ENCODE measurements at places on chromosomes 7 and 10.
A peak's percentile ranks its signal among the peaks of the same experiment; 100 is the strongest.

DNA sequence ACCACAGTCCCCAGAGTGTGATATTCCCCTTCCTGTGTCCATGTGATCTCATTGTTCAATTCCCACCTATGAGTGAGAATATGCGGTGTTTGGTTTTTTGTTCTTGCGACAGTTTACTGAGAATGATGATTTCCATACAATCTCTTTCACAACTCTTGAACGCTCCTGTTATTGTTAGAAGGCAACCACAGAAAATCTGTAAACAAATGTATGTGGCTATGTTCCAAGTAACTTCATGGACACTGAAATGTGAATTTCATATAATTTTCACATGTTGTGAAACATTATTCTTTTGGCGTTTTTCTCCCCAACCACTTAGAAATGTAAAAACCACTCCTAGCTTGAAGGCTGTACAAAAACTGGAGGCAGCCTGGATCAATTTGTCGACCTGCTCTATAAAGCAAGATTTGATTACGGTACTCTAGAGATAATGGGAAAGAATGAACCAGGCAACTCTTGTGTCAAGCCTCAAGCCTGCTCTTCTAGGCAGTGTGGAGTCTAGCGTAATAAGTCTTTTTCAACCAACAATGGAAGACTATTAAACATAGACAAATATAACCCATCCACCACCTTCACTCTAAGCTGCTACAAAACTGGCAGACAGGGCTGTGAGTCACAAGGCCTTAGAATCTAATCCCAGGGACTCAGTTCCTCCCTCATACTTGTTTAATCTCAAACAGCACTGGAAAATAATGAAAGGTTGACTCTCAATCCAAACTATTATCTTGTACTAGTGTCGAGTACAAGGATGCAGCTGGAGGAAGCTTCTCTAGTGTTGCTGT is 22.7 kb downstream of the ARL3 start:
- no peak for DNase-seq

DNA sequence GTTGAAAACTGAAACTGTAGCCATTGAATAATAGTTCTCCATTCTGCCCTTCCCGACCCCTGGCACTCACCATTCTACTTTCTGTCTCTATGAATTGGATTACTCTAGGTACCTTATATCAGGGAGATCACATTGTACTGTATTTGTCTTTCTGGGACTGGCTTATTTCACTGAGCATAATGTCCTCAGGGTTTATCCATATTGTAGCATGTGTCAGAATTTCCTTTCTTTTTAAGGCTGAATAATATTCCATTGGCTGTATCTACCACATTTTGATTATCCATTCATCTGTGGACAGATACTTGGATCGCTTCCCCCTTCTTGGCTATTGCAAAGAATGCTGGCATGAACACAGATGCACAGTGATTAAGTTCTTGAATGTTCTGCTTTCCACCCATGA is 107.4 kb downstream of the CDH23 start:
- no peak for DNase-seq

DNA sequence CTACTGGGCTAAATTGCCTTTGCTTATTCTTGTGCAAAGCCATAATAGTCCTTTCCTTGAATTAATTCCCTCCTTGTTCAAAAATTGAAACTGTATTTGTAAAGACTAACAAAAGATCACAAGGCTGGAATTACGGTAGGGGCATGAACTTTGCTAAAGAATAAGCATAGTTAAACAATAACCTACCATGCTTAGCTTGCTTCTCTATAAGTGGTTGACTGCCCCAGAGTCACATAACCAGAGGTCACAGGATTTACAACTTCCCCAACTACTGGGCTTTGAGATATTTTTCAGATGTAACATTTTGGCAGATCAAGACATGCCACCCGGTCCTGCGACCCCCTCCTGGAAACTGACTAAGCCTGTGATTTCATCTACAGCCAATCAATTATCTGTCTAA is 181.4 kb downstream of the GPAM start:
- DNase-seq = no peak

DNA sequence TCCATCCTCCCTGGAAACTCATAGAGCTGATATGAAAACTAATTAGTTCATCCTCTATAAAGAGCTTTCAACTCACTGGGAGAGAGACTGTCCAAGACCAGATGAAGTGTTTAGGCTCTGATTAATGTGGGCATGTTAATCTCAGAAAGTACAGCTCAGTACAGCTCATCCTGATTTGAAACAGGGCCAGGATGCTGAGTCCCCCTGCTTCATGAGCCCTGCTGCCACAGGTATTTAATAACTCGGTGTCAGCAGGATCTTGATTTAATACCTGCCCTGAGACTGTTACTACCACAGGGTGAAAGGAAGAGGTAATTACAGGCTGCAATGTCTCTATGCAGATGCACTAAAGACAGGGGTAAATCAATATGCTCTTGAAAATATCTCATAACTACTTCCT is 10.8 kb downstream of the LMOD2 start:
- no peak for DNase-seq

- DNase-seq = no peak
These were observed 95.8 kb upstream of the COL1A2 start for GRCh38 chr7:94298943-94299342.

- DNase-seq = peak; percentile 27
These were observed 133.6 kb downstream of the THSD7A start for GRCh38 chr7:11698384-11698871.

- DNase-seq = no peak
These were observed 118.8 kb downstream of the NPSR1 start for GRCh38 chr7:34776748-34777358.

DNA sequence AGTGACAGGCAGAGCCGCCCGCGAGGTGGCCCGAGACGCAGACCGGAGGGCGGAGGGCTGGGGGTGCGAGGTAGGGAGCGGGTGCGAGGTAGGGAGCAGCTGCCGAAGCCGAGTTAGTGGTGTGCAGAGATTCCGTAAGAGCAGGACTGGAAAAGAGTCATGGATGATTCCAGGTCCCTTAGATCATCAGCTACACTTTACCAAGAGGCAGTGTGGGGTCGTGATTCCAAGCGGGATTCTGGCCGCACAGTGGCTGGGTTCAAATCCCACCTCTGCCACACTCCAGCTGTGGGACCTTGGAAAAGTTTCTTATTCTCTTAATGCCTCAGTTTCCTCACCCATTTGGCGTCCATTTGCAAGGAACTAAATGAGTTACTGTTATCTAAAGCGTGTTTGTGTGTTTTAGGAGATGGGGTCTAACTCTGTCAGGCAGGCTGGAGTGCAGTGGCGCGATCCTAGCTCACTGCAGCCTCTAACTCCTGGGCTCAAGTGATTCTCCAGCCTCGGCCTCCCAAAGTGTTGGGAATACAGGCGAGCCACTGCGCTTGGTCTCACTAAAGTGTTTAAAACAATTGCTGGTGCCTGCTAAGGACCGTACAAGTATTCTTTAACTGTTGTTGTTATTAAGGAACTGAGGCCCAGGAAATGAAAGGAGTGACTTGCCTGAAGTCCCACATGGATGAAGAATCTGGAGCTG is 1.1 kb downstream of the NDUFB2 start:
- DNase-seq = no peak

DNA sequence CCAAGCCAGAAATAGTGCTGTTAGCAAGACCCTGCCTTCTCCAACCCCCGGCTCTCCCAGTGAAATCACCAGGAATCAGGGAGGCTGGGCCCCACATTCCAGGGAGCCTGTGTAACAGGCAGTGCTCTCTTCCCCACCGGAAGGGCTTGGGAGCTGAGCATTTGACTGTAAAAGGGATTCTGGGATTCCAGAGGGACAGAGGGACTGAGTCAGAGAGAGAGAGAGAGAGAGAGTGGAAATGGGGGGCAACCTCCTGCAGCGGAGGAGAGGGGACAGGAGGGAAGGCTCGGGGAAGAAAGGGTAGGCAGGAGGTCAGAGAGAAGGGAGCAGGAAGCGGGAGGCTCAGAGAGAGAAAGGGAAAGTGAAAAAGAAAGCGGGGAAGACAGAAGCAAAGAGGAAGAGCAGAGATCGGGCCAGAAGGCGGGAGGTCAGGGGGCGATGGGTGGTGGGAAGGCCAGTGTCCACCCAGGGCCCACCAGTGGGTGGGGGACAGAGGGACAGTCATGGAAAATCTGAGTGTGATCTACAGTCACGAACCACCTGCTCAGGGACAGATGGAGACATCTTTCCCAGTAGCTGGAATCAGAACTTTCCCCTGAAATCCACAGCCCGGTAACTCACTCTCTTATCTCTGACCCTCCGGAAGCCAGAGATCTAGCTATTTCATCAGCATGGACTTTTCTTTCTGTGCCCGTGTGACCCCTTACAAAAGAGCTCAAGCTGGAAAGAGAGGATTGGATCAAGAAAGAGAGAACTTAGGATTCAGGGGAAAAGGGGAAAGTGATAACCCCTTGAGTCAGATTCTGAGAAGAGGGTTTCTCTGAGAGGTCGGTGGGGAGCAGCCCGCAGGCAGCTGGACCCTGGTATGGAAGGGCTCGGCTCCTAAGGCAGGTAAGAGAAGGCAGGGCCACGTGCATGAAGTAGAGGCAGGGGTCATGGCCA is 4.6 kb upstream of the SERPINE1 start:
- DNase-seq = no peak

- DNase-seq = no peak
These were observed 24.9 kb downstream of the CALD1 start for GRCh38 chr7:134804351-134804750.

DNA sequence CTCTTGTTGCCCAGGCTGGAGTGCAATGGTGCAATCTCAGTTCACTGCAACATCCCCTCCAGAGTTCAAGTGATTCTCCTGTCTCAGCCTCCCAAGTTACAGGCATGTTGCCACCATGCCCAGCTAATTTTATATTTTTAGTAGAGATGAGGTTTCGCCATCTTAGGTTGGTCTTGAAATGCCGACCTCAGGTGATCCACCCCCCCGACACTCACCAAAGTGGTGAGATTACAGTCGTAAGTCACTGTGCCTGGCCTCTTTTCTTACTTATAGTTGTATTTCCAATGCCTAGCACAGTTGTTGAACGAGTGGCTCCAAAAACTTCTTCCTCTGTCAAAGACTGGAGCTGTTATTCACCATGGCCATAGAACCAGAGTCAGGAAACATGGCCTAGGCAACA is 6.7 kb downstream of the RNF216 start:
- no peak for DNase-seq

- DNase-seq = no peak
These were observed 31.1 kb downstream of the PITRM1 start for GRCh38 chr10:3141351-3142005.

- peak; percentile 82 for DNase-seq
These were observed 61.0 kb downstream of the CAMK2B start for GRCh38 chr7:44264221-44264931.

DNA sequence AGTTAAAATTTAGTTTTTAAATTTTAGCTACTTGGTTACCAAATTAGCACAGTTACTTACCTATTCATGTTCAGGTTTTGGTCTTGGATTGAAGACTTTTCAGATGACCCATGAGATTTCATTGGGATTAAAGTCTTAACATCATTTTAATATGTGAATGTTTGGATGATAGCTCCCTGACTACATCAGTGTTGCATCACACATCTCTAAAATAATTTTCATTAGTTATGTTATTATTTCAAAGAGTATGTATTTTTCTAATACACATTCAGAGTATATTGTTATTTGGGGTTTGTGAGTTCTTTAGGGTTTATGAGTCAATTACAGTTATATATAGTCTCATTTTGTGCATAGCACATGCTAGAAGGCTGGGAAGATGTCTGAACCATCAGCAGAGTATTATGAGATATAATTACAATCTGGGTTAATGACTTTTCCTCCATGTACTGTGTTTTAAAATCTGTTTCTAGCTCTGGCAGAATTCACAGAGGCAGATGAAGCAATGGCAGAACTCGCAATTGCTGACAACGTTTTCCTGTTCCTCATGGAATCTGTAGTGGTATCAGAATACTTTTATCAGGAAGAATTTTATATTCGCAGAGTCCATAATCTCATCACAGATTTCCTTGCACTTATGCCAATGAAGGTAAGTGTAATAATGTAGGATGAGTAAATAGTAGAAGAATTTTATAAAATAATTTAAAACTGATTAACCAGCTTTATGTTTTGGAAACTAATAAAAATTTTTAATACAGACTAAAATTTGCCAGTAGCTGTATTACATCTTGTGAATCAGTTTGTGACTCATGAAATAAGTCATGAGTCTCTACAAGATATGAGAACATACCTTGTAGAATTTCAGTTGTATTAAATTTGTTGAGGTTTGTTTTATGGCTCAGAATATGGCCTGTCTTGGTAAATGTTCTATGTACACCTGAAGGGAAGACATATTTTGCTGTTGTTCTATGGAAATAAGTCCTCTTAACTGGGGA is 26.9 kb downstream of the NUP205 start:
- no peak for DNase-seq

- DNase-seq = peak; percentile 36
These were observed 766 bp downstream of the BAMBI start for GRCh38 chr10:28677888-28678686.

DNA sequence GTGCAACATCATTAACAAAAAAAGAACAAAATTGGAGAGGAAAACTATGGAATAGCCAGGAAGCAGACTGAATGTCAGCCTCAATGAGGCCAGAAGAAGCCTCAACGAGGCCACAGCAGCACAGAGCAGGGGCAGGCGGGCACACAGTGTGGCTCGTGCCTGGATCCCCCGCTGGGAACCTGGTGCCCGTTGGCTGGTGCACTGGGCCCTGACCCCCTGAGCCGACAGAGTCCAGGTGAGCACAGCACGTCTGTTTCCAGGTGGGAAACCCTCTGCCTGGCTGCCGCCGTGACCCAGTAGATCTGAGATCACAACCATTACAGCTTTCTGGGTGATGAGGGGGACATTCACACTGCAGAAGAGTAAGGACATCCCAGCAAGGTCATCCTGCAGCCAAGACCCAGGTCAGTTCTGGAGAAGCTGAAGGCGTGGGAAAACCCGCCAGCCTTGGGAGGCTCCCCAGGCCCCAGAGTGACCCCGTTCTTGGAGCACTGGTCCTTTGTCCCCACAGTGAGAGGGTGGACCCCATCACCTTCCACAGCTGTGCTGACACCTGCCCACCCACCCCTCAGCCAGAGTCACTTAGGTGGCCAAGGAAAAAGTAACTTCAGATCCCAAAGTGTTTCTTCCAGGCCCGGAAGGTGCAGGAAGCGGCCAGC is 222.1 kb downstream of the ADARB2 start:
- no peak for DNase-seq

DNA sequence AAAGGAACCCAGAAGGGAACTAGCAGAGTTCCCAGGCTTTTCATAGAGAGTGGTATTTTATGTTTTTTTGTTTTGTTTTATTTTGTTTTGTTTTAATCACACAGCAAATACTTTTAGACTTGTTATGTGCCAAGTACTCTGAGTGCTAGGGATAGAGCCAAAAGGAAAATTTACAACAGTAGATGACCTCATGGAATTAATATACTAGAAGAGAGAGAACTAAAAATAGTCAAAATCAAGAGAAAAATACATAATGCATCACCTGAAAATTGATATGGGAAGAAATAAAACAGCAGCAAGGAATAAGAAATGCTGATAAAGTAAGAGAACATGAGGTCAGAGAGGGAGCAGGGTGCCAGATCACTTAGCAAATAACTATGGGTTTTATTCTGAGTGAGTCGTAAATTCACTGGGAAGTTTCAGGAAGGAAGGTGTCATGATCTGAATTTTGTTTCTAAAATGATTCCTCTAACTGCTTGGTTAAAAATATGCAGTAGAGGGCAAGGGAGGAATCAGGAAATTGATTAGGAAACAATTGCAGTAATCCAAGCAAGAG is 351.0 kb downstream of the ANKRD7 start:
- no peak for DNase-seq

- no peak for DNase-seq
These were observed 8.0 kb upstream of the ZMIZ1 start for GRCh38 chr10:79060641-79061255.

Data from NCI-H1092 treated with DMSO at 0.1 percent for 48 hours (cell line).